ENCODE measurements at places on chromosomes 16 and 17. TPM values are rescaled to one million over a fixed set of nuclear protein-coding genes. Genes with fewer than 3 reads are reported as not detected.

The CLDN7 gene
- total RNA-seq: 65.7 TPM

DNA sequence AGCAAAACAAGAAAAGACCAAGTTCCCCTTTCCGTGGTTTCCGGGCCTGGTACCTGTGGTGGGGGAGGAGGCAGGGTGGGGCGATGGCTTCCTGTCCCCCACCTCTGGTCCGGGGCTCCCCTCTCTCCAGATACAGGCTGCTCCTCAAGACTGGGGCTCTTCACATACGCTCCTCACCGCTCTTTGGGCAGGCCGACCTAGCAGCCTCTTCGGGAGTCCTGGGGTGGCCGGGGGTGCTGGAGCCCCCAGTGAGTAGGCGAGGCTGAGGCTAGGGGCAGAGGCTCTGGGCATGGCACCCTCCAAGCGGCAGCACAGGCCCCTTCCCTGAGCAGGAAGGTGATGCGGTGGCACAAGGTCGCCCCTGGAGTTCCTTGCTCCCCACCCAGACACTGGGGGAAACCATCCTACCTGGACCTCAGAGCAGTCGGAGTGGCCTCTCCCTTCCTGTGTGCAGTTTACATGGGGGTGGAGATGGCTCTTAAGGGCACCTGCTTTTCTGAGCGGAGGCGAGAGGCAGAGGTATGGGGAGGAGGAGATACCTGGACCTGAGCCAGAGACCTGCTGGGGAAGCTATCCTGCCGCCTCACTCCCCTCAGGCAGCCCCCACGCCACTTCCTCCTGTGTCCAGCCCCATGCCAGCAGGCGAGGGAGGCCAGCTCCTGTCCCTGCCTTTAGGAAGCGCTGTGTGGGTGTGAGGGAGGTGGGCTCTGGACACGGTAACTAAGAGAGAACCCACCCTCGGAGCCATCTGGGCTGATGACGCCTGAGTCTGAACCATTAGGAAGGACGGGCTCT, 891 bp downstream of the CORO1A start:
- H3K36me3 ChIP-seq: no peaks in the 10 kb centered on the region
- DNase-seq: no peak
- H3K27ac ChIP-seq: no peak overlapping the region
- no peaks in the 10 kb centered on the region for H3K4me1 ChIP-seq

GRCh38 chr17:58301504-58302150, 20.9 kb upstream of the MPO start:
- H3K27ac ChIP-seq: no peak overlapping the region
- DNase-seq: no peak
- no peaks in the 10 kb centered on the region for H3K36me3 ChIP-seq
- no peaks in the 10 kb centered on the region for H3K4me1 ChIP-seq
- H3K4me3 ChIP-seq: no peak overlapping the region

- no peak overlapping the region for H3K27ac ChIP-seq
- DNase-seq: peak; percentile 88
- peaks cover 5% of the 10 kb centered on the region for H3K4me1 ChIP-seq
- no peak overlapping the region for H3K4me3 ChIP-seq
Measured at GRCh38 chr16:9138731-9139501, 47.5 kb downstream of the HAPSTR1 start.

DNA sequence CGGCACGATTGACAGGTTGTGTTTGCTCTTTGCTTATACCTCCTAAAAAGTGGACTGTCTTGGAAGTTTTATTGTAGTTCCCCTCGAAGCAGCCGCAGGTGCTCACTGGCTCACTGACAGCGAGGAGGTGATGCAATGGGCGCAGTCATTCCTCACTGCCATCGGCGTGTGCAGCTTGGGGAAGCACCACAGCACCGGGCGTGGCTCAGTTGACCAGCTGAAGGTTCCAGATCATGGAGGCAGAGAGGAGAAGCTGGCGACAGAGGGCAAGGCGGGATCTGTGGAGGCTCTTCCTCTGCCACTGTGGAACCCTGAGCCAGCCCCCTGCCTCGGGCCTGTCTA, 72.1 kb upstream of the TNRC6C start:
- no peak overlapping the region for H3K4me3 ChIP-seq
- peaks cover 8% of the 10 kb centered on the region for H3K27me3 ChIP-seq
- no peak for DNase-seq
- H3K27ac ChIP-seq: no peak overlapping the region
- H3K36me3 ChIP-seq: no peaks in the 10 kb centered on the region
- peaks cover 3% of the 10 kb centered on the region for H3K4me1 ChIP-seq
